ENCODE measurements at places on chromosomes 7 and 10.

DNA sequence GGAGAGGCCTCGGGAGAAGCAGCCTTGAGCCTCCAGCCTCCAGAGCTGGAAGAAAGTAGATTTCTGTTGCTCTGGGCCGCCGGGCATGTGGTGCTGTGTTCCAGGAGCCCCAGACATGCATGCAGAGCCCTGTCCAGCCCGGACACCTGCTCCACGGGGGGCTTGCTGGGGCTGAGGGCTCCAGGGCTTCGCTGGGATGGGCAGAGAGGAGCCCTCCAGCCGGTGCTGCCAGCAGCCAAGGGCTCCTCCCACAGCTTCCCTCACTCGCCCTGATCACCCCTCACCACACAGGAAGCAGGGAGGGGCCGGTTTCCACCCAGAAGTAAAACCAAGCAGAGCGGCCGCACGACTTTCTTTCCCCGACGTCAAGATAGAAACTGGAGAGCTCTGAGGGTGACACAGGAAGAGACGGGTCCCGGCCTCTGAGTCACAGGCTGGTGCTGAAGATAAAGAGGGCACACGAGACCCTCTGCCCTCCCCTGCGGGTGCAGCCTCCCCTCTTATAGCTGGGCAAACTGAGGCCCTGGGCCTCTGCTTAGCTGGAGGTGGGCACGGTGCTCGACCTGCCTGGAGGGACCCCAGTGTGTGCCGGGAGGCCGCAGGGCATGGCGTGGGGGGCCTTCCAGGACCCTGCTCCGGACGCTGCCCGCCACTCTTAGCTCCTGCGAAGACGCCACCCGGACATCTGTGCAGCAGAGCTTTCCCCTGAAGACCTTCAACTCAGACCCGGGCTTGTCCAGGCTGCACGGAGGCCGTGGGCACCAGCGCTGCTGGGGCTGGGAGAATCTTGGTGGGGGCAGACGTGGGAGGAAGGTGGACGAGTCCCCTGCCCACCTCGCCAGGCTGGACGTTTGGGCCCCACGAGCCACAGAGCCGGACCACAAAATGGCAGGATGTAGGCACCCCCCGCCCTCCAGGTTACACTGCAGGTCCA, 31.1 kb downstream of the ADAP1 start:
- no peaks in the 10 kb centered on the region for H3K27me3 ChIP-seq
- peaks cover 47% of the 10 kb centered on the region for H3K4me1 ChIP-seq
- no peak for DNase-seq
- no peak overlapping the region for H3K27ac ChIP-seq

DNA sequence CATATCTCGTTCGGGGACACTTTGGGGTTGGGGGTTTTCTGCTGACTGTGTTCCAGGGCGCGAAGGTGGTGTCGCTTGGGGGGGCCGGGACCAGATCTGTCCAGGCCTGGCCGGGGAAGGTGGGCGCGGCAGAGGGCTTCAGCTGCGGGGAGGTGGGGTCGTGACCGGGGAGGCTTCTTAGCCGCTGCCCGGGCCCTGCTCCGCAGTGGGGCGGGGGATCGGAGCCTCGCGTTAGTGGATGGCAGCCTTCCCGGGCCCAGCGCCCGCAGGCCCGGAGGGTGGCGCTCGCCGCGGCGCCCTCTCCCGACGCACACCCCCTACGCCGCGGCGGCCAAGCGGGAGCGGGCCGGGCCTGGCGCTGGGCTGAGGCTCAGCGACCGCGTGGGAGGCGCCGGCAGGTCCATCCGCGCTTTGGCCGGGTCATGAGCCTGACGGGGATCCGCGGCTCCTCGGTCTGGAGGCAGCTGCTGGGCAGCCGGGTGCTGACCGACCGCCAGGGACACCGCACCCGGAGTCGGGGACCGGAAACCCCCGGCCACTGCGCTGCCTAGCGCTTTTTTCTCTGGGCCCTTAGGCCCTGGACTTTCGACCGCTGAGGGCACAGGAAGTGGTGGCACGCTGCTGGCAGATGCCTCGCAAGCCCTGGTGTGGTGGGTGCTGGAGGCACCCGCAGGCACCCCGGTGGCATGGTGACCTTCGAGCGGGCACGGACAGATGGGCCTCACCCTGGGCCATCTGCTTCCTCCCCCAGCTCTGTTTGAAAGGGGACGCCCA, 1.2 kb downstream of the AGAP3 start:
- peak; percentile 35 for DNase-seq
- H3K36me3 ChIP-seq, result peaks cover 13% of the 10 kb centered on the region
- H3K4me3 ChIP-seq, result peak overlapping the region; percentile 95
- peak overlapping the region; percentile 70 for H3K27ac ChIP-seq
- peaks cover 66% of the 10 kb centered on the region for H3K4me1 ChIP-seq

- H3K36me3 ChIP-seq, result no peaks in the 10 kb centered on the region
- no peaks in the 10 kb centered on the region for H3K4me1 ChIP-seq
- H3K4me3 ChIP-seq, result no peak overlapping the region
- DNase-seq, result no peak
- H3K27ac ChIP-seq, result no peak overlapping the region
These were observed 96.3 kb downstream of the BICC1 start for GRCh38 chr10:58608826-58609531.

DNA sequence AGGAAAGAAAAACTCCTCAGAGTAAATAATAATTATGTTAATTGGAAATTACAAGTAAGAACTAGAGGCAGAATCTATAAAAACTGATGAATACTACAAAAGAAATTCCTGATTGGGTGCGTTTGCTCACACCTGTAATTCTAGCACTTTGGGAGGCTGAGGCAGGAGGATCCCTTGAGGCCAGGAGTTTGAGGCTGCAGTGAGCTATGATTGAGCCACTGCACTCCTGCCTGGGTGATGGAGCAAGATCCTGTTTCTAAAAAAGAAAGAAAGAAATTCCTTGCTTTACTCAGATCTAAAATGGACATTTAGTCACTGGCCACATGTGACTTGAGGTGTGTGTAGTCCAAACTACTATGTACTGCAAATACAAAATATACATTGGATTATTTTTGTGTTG, 42.0 kb downstream of the MCU start:
- no peak overlapping the region for H3K27ac ChIP-seq
- H3K36me3 ChIP-seq, result no peaks in the 10 kb centered on the region
- DNase-seq, result no peak
- H3K4me3 ChIP-seq, result no peak overlapping the region
- no peaks in the 10 kb centered on the region for H3K27me3 ChIP-seq
- H3K4me1 ChIP-seq, result peaks cover 41% of the 10 kb centered on the region
